ENCODE measurements at places on chromosomes 1 and 21.

GRCh38 chr1:99786751-99787501 is 20.5 kb upstream of the FRRS1 start:
- DNase-seq: no peak

GRCh38 chr1:66383611-66384010 is 150.3 kb upstream of the SGIP1 start:
- no peak for DNase-seq

DNA sequence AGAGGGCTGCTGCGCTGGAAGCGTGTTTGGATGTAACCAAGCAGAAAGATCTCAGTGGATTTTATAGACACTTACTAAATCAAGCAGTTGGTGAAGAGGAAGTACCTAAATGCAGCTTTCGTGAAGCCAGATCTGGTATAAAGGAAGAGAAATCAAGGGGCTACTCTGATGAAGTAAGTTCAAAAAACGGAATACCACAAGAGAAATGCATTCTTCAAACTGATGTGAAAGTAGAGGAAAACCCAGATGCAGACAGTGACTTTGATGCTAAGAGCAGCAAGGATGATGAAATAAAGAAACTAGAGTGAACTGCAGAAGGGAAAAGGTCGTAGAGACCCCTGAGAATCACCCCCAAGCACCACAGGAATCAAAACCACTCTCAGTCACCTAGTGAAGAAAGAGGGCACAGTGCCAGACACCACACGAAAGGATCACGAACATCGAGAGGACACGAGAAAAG is 40.8 kb upstream of the NEXN start:
- DNase-seq: no peak

- DNase-seq: no peak
Observed at GRCh38 chr1:90122654-90123340, 127.9 kb downstream of the ZNF326 start.

DNA sequence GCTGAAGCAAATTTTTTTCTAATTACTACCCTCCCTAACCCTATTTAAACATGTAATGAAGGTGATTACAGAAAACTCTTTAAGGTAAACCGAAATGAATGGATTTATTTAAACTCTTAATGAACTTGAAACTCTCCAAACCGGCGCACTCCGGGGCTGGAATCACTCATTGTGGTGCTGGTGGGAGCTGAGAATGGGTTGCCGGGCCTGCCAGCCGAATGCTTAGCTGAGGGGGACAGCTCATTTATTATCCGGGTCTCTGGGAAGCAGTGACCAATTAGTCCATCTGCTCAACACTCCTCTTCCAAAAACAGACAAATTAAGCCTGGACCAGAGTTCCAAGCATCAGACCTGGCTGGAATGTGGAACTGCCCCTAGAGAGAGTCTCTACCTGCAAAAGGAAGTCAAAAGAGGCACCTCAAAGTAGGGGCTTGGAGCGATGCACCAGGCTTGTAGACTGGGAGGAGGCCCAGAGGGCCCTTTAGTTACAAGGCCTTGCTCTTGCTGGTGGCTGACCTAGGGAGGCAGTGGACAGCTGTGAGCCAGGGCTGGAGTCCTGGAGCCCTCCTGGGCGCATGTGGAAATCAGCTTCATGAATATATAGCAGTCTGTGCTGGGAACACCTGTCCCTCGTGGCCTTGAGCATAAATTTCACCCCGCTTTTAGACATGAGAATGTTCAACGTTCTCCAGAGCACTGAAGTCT is 320.7 kb downstream of the AJAP1 start:
- DNase-seq: no peak

All from adrenal gland (tissue), 19 donors.